ENCODE measurements at places on chromosomes 4 and X. TPM values are rescaled to one million over a fixed set of nuclear protein-coding genes. Genes with fewer than 3 reads are reported as not detected.

Gene BEND4
- total RNA-seq, result not detected

Gene SATL1
- not detected for total RNA-seq

Gene RAB39B
- total RNA-seq, result 0.48 TPM

Gene SRP72
- total RNA-seq, result 104 TPM

Gene SORBS2
- 11.8 TPM for total RNA-seq

Gene CHST7
- total RNA-seq, result 3.7 TPM

Gene PHKA1
- 1.6 TPM for total RNA-seq

Gene CXCL11
- total RNA-seq, result 0.10 TPM

Gene SEL1L3
- total RNA-seq, result 1.6 TPM

DNA sequence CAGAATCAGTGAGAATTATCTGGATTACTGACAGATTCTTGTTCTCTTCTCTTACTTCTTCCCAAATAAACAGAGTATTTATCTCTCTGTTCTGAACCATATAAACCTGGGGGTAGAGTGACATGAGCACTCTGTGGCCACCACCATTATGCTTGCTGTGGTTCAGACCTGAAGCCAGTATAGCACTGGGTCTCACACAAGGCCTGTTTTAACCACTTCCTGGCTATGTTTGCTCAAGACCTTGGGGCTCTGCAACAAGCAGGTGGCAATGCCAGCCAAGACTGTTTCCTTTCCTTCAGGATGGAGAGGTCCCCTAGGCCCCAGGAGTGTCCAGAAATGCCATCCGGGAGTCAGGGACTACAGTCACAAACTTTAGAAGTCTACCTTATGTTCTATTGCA, 21.7 kb upstream of the HEPH start:
- DNase-seq, result no peak

DNA sequence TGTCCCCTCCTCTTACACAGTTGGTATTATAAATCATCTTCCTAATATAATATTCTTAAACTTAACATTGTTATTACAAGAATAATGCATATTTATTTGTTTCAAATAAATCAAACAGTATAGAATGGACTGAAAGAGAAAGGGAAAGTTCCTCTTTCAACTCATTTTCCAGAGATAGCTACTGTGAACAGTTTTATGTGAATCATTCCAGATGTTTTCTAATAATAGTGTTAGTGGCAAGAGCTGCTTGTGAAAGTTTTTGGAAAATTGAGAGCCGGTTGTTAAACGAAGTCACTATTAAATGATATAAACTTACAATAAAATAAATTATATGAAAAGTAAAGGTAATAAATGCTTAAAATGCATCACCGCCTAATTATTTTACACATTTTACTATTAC, 14.6 kb downstream of the TMSB4X start:
- peak; percentile 23 for DNase-seq

DNA sequence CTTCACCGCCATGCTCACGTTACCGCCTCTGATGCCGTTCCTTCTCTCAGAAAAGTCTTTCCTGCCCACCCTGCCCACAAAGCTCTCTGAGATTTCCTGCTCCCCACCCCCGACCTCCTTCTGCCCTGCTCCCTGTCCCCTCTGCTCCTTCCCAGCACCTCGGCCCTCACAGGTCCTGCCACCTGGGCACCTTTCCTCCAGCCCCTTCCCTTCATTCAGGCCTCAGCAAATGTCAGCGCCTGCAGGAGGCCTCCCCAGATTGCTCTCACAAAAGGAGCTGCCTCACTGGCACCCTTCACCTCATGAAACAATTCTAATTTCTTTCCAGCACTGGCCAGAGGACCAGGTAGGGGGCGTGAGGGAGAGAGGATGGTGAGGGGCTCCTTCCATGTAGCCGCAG, 33.6 kb upstream of the MXD4 start:
- no peak for DNase-seq

DNA sequence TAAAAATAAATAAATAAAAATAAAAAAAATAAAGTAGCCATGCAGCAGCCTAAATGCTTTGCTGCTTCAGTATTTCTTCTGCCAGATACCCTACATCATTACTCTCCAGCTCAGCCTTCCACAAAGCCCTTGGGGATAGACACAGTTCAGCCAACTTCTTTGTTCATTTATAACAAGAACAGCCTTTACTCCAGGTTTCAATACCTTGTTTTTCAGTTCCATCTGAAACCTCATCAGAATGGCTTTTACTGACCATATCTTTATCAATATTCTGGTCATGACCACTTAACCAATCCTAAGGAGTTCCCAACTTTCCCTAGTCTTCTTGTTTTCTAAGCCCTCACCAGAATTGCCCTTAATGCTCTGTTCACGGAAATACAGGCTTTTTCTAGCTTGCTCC, 128.3 kb upstream of the MED14 start:
- no peak for DNase-seq

DNA sequence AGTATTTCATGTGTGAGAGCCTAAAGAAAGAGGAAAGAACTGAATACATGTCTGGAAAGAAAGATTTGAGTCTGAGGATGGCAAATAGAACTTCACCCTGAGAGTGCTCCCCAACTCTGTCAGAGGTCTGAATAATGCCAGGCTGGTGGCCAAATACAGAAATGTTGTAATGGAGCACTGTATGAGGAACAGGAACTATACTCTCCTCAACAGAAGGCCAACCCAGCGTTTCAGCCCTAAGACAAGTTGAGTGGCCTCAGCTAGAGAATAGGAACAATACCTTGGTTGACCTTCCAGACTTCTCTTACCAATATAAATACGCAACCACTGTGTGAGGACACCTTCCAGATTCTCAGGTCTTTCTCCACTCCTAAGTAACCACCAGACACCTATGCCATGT, 94.5 kb upstream of the STIM2 start:
- no peak for DNase-seq

DNA sequence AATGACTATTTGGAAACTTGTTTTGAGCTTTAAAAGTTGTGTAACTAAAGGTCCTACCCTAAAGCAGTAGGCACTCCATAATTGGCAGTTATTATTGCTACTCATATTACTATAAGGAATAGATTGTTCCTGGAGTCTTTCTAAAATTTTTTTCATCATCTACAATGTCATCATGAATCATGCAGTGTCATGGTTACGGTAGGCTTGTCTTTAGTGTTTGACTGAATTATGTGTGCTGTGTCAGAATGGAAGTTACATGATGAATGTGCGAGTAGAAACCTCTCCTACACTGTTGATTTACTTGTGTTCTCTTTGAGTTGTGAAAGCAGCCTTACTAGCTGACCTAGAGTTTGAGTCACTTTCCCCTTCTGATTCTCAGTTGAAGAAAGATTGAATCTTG, 1099.9 kb downstream of the RAPGEF2 start:
- DNase-seq, result no peak

- no peak for DNase-seq
Measured at GRCh38 chr4:44132526-44132925, 316.1 kb downstream of the KCTD8 start.

DNA sequence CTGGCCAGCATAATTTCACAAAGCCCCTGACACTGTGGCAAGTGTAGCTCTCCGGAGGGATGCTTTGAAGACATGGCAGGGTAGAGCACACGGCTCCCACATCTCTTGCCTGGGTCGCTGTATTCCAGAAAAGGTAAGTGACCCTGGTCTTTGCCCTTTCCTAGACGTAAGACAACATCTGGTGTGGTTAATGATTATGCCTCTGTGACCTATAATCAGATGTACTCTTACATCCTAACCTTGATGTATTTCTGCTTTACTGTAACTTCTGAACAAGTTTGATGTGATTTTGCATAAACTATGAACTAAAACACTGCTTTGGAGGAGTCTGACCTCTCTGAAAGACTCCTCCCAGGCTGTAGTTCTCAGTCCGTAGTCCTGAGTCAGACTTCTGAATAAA, 59.1 kb upstream of the ACSL1 start:
- DNase-seq, result no peak

- DNase-seq, result peak; percentile 16
Measured at GRCh38 chr4:114076899-114077570, 97.6 kb upstream of the ARSJ start.

GRCh38 chrX:6187256-6187655, 41.4 kb downstream of the NLGN4X start:
- DNase-seq, result no peak

GRCh38 chrX:125153621-125154020, 166.1 kb upstream of the TEX13C start:
- DNase-seq, result no peak

DNA sequence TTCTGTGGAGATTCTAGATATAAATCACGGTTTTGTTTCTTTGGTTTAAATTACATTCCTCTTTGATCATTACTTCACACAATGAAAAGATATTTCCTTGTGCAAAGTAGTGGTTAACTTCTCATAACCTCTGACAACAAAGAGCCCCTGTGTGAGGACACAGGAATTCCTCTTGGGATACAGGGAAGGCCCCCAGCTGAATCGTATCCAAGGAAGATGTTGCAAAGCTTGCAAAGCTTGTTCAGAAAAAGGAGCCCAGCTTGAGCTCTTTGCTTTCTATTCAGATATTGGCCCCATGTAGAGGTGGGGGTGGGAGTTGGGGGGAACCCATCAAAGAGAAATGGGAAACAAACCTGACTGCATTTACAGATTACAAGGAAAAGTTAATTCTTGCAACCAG, 145.7 kb downstream of the RELL1 start:
- peak; percentile 10 for DNase-seq

DNA sequence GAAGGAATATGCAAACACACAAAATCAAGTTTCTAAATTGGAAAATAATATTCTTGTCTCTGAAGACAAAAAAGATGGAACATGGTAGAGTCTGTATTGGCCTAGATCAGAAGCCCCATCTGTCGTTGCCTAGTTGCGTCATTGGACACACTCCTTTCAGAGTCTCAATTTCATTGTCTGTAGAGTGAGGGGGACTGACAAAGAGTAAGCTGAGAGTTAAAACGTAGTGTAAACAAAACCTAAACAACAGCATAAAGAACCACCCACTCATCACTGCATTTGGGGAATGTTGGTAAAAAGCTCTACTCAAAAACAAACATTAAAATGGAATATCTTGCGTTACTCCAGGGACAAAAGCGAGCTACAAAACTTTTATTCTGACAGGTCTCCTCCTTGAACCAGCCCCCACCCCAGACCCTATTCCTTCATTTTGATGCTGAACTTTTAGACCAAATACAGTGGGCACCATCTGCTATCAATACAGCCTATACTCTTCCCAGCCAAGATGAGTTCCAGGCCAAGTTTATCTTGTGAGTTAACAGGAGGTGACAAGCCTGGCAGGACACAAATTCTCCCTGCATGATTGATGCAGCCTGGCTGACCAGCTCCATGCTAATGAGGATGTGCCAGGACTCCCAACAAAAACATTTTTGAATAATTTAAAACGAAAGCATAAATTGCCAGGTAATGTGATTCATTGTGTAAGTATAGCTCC, 125.2 kb downstream of the COL25A1 start:
- DNase-seq, result no peak

GRCh38 chrX:68901519-68901918, 72.7 kb downstream of the EFNB1 start:
- no peak for DNase-seq

DNA sequence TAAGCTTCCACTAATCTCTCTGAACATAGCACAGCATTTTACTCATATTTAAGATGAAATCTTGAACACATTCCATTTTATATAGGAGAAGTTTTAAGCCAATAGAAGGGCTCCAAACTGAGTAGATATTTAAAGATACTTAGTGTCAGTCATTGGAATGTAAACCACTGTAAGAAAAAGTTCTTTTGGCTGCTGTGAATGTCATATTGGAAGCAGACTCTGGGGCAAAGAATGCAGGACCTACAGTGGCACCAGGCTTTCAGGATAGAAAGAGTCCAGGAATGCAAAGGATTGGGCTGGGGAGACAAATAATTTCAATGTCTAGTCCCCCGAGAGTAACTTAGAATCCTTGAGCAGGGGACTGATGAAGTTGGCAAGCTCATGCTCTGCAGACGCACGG, 1047.7 kb downstream of the STIM2 start:
- no peak for DNase-seq

- no peak for DNase-seq
Measured at GRCh38 chr4:188162698-188163097, 23.5 kb downstream of the TRIML1 start.

DNA sequence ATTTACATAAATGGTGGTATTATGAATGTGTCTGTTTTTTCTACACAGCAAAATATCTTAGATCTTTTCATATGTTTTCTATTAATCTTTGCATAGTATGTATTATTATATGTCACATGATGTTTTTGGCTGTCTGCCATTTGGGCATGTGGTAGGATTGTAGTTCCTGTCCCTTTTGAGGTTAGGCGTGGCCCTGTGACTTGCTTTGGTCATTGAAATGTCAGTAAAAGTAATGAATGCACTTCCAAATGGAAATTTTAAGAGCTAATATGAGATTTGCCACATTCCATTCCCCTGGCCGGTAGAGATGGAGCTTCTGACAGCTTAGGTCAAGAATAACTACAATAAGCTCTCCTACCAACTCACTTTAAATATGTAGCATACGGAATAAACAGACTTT, 45.1 kb downstream of the JADE3 start:
- DNase-seq, result peak; percentile 13

DNA sequence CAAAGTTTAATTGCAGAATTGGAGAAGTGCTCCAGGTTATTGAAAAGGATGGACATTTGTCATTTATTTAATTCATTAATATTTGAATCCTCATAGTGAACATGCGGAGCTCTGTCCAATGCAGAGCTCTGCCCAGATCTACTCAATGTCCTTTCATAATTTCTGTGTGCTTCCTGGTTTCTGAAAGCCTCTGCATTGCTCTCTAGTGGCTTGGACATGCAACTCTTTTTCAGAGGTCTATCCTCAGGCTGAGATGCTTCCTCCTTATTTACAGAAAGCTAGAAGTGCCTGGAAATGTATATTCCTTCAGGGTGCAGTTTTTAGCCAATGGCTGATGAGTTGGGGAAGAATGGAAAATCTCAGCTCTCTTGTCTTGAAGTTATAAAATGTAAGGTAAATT, 786.1 kb upstream of the AADAT start:
- no peak for DNase-seq

DNA sequence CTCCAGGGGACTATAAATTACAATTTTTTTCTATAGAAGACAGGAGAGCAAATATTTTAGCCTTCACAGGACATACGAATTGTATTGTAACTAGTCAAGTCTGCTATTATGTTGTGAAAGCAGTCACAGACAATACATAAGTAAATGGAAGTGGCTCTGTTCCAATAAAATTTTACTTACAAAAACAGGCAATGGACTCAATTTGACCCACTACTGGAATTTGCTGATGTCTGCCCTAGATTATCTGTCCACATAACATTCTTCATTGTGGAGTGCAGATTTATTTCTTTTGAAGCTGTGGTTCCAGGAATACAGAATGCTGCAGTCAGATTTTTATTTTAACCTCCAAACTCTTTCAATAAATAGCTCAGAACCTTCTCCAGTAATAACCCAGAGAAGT, 330.3 kb downstream of the PPP4R3C start:
- no peak for DNase-seq

All from RPMI7951 (cell line).